ENCODE measurements at places on chromosomes 12 and 14.
A peak's percentile ranks its signal among the peaks of the same experiment; 100 is the strongest.

DNA sequence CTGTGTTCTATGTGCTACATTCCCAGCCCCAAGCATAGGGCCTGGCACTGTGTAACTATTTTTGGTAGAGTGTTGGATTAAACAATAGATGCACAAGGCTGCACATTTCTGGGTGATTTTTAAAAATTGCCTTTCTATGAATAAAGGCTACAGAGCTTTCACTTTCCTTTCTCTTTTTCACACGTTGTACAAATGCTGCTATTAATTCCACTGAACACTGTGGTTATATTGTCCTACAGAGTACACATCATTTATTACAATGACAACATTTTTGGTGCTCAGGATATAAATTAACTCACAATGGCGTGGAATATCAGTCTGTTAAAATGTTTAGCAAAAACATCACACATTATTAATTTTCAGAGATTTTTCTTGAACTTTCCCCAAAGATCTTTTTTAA lies 3.6 kb upstream of the EML1 start:
- no peak for DNase-seq

GRCh38 chr12:54628186-54628846 lies 6.4 kb downstream of the LACRT start:
- DNase-seq: no peak

- DNase-seq: peak; percentile 23
Observed at GRCh38 chr12:101877806-101878242, 444 bp downstream of the DRAM1 start.

- no peak for DNase-seq
Observed at GRCh38 chr12:6478416-6478815, 7.9 kb upstream of the VAMP1 start.

GRCh38 chr12:94679554-94680195 lies 29.3 kb upstream of the TMCC3 start:
- no peak for DNase-seq

DNA sequence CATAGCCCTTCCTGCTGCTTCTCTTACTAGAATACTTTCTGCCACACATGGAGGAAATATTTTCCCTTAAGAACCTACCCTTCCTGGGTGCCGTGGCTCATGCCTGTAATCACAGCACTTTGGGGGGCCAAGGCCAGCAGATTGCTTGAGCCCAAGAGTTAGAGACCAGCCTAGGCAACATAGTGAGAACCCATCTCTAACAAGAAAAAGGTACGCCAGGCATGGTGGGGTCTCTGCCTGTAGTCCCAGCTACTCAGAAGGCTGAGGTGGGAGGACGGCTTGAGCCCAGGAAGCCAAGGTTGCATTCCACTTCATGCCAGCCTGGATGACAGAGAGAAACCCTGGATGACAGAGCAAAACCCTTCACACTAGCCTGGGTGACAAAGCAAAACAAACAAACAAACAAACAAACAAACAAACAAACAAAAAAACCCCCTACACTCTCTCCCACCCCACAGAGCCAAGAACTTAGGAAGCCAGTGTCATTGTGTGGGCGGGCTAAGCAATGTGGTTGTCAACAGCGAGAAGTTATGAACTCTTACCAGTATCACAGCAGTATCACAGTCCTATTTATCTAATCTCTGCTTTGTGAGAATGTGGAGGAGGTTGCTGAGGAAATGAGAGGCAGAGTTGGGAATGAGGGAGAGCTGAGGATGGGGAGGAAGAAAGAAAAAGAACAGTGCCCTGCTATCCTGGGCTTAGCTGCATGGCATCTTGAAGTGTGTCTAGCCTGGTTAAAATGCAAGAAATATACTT lies 53.8 kb upstream of the CLEC14A start:
- DNase-seq: no peak

- no peak for DNase-seq
Observed at GRCh38 chr12:2348482-2348852, 295.7 kb downstream of the CACNA1C start.

DNA sequence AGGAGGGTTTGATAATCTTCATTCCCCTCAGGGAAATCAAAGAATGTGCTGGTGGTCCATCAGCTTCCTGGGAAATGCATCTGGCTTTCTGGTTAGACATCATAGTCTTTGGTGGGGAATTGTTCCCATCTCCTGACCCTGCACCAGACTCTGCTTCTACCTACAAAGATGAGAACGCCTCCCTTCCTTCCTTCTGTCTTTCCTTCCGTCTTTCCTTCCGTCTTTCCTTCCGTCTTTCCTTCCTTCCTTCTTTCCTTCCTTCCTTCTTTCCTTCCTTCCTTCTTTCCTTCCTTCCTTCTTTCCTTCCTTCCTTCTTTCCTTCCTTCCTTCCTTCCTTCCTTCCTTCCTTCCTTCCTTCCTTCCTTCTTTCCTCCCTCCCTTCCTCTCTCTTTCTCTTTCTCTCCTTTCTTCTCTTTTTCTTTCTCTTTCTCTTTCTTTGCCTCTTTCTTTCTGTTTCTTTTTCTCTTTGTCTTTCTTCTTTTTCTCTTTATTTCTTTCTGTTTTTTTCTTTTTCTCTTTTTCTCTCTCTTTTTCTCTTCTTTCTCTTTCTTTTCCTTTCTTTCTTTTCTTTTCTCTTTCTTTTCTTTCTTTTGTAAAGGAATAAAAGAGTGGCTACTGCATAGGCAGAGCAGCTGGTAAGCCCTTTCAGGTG lies 189.0 kb upstream of the ARHGAP5 start:
- DNase-seq: no peak

GRCh38 chr14:68593806-68594536 lies 198.9 kb downstream of the ZFP36L1 start:
- DNase-seq: no peak

GRCh38 chr12:57008178-57008577 lies 1.8 kb upstream of the ZBTB39 start:
- peak; percentile 68 for DNase-seq

- DNase-seq: no peak
Observed at GRCh38 chr14:87628129-87628528, 364.9 kb downstream of the GALC start.

DNA sequence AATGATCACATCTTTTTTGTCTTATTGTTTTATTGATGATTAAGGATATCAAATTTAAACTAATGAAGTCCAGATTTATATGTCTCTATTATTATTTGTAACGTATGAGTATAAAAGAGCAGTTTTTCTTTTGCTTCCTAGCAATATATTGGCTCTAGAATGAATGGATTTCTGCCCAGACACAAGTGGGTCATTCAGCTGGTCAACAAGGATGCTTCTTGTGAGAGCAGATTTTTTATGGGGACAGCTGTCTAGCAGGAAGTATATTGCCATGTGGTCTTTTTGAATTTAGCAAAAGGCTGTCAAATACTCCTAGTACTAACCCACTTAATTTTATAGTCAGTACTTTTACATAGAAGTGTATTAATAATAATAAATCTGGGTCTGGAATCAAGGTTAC lies 1071.1 kb upstream of the FLRT2 start:
- no peak for DNase-seq

DNA sequence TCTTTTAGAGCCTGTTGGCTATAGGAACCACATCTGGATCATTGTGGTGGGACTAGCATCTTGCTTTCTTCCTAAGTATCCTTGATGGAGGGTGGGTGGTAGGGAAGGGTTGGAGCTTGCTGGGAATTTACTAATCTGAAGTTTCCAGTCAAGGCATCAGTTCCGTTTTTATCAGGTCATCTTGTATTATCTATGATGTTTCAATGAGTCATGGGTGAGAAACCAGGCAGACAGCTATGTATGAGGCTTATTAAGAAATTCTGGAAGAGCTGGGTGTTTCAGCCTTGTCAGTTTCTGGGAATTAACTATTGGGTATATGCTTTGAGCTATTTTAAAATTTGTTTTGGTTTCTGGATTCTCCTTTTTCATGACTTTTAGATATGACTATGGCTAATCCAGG lies 11.3 kb downstream of the TSFM start:
- no peak for DNase-seq

DNA sequence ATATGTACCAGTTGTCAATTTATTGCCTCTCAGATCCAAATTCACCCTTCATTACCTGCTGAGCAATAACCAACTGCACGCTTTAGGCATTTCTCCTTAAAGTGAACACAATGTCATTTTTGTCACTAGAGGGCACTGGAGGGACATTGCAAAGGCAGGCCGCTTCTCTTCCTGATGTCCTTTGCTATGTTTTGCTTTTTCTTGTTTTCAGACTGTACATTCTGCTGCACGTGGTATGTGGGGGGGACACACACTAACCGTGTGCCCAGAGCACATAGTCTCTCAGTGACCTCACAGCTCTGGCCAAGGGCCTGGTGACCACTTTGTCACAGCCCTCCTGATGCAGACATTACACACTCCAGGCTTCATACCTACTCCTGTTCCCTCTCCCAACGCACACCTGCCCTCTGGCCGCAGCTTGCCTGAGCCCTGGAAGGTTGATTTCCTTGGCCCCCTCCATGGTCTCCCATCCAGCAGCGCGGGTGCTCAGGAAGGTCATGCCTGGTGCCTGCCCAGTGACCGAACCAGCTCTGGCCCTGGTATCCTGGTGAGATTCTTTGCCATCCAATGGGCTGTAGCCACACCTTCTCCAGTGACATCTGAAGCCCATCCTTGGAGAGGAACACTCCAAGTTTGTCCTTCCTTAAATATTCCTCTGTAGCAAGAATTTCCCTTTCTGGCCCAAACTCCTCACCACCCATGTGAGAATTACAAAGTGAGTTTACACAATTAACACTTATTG lies 39.9 kb downstream of the MYO1H start:
- DNase-seq: peak; percentile 50

DNA sequence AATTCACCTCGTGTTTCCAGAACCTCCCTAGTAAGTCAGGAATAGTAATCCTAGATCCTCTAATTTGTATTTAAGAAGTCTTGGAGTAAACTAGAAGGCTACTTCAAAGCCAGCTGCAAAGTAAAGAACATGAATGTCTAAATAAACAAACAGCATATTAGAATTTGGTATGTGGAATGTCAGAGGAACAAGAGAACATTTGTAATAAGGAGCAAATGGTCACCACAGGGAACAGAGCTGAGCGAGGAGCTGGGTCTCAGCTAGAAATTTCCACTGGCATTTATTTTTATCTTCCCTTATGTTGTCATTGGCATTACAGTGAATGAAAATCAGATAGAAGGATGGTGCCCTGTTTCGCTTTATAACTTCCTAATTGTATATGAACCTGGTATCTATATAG lies 50.2 kb downstream of the FRMD6 start:
- DNase-seq: no peak

DNA sequence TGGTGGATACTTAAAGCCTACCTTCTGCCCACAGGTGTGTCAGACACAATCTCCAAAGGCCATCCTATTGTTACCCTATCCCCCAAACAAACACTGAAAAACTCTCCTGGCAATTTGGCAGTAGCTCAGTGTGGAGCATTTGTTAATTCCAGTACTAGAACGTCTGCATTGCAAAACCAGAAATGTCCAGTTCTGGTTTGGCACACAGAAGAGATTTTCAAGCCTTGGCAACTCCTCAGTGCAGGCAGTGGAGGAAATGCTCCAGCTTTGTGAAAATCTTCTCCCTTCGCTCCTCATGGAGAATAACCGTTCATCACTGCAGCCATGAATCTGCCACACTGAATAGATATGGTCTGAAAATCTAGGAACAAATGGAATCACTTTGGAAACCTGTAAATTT lies 5.3 kb upstream of the SOCS2 start:
- DNase-seq: no peak

GRCh38 chr12:101939306-101939705 lies 61.9 kb downstream of the DRAM1 start:
- no peak for DNase-seq

DNA sequence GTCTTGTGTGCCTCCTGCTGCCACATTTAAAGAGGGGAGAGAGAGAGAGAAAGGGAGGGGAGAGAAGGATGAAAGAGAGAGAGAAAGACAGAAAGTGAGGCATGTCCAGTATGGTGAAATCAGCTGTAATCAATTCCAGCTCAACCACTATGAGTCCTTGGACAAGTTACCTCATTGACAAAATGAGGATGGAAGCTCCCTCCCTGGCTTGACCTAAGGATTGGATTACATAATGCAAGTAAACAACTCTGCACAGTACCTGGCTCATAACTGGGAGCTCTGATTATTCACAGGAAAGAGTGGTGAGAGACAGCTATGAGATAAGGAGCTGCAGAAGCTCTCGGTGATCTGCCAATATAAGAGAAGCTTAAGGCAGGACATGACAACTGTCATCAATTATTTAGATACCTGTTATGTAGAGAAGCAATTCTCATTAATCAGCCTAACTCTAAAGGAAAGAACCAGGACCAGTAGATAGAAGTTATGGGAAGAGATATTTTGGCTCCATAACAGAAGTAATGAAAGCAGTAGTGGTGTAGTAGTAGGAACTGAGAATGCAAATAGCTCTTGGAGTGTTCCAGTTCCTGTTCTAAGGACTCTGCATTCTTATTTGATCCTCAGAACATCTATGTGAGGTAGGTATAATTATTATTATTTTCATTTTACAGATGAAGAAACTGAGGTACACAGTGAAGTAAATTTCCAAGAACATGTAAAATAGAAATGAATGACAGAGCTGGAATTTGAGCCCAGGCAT lies 791.6 kb downstream of the DIO2 start:
- no peak for DNase-seq

- DNase-seq: no peak
Observed at GRCh38 chr14:95163132-95163531, 5.8 kb upstream of the DICER1 start.

DNA sequence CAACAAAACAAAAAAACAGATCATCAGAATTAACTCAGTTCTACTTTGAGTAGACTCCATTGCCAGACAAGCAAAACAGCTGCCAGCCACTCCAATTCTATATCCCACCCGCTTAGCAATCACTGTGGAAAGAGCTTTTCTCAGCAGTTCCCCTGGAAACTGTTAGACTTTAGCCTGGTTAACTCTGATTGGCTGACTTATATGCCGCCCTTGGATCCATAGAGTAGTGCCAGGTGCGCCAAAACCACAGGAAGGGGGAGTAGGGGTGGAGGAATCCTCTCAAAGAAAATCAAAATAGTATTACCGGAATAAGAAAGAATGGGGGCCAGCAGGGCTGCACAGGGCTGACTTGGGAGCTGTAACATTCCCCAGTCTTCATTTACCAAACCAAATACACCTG lies 5.4 kb upstream of the EML5 start:
- DNase-seq: no peak

- no peak for DNase-seq
Observed at GRCh38 chr12:124208489-124208888, 86.4 kb upstream of the RFLNA start.

DNA sequence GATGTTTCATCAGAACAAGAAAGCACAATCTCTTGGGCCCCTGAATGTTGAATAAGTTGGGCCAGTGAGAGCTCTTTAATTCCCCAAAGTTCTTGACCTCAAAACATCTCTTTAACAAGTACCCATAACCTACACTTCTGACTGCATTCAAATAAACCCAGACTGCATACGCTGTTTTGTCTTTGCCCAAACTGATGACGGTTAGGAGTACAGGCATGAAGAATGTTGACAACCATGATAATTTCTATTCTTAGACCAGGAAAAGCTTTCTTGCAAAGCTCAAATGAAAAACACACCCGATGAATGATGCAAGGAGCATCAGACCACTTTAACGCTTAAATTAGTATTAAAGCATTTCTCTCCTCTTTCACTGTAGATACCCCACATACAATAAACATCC lies 11.7 kb upstream of the RAB3IP start:
- no peak for DNase-seq

DNA sequence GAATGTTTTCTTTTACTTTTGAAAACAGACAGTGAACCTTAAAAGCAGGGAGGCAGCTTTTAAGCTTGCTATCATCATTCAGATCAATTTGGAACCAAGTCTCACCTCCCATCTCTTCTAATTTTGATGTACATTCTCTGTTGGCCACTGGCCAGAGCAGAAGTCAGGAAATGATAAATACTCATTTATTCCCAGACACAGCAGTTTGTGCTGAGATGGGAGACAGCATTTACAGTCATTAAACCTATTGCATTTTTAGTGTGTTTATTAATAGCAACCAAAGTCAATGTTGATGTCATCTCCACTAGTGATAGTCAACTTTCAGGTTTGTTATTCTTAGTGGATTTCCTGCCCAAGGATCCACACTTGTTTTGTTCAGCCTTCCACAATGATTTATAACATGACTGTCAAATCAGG lies 320.0 kb upstream of the ATP2B1 start:
- DNase-seq: peak; percentile 38

Data from activated CD4-positive, alpha-beta T cell treated with anti-CD3 and anti-CD28 coated beads, Interleukin-10, Interleukin-2, amounts not matched to agents 100 ng/mL and 50 ng/mL, durations not matched to agents 16 hours and 8 hours (primary cell).